Common myeloid progenitor, CD34-positive (primary cell): ENCODE measurements at places on chromosomes 5 and 9.

- peak; percentile 56 for DNase-seq
Observed at GRCh38 chr9:124011460-124012301, at the start of gene LHX2. TSS of gene LHX2 (plus strand) at chr9:124011768. CDS start at chr9:124012349, 581 bp downstream.

DNA sequence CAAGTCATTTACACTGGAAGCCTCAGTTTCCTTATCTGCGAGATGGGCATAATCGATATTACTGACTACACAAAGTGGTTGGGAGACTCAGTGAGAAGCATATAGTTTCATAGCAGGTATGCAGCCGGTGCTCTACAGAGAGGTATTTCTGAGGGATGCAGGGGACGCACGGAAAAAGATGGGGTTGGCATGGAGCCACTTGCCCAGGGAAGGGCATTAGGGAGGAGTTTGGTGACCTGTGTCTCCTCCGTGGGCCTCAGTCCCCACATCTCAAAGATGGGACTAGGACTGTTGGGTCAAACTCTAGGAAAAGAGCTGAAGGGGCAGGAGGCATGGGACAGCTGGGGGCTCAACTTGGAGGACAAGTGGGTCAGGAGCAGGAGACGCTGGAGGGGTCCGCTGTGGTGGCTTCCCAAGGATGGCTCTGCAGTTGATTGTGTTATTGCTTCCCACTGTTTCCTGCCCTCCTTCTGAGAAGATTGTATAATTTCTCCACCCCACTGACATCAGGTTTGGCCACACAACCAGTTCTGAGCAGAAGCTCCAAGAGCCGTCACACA is 158.6 kb upstream of the ALDH1B1 start:
- DNase-seq = no peak

- DNase-seq = no peak
Observed at GRCh38 chr5:136115183-136115865, 17.3 kb upstream of the SMAD5 start.

GRCh38 chr9:128893354-128893753 is 11.4 kb downstream of the LRRC8A start:
- DNase-seq = no peak

DNA sequence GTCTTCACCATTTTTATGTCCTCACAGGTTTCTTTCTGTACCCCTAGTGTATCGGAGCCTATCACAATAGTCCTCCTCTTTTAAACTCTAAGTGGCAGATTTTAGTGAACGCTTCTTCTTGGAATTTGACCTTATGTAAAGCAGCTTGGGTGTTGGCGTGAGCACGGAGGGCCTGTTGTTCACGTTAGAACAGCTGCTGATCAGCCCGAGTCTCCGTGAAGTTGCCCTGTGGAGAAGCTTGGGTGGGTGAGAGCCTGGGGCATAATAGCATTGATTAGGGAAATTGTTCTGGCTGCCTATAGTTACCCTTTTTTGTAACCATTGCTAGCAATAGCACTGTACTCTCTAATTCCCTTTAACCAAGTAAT is 167.0 kb upstream of the OTULINL start:
- DNase-seq = no peak

DNA sequence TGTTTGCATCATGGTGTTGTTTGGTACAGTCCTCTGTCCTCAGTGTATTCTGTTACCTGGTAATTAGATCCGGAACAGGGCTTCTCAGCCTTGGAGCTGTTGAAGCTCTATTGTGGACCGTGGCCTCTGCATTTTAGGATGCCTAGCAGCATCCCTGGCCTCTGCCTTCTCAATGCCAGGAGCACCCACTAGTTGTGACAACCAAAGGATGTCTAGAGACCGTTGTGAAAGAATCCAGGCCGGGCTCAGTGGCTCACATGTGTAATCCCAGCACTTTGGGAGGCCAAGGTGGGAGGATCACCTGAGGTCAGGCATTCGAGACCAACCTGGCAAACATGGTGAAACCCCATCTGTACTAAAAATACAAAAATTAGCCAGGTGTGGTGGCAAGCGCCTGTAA is 159.6 kb downstream of the CACNA1B start:
- DNase-seq = no peak

DNA sequence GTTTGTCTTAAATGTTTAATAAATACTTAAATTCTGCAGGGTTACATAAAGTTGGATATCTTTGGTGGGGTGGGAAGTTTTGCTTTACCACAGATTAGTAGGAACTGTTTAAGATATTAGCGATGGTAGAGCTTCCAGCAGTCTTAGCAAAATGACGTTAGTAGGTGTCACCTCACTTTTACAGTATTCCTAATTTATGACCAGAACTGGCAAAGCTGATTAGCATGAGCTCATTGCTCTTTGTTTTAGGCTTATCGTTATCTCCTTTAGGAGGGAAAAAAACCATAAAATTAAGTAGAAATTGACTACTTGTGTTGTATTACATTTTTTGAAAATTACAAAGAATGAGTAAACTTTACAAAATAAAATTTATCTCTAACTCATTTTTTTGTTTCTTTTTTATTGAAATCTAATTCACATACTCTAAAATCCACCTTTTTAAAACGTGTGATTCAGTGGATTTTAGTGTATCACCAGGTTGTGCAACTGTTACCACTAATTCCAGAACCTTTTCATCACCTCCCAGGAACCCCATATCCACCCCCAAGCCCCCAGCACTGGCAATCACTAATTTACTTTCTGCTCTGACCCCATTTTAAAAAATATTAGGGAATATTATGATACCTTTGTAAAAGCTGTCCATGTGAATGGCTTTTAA is 129.5 kb downstream of the TRIO start:
- no peak for DNase-seq

DNA sequence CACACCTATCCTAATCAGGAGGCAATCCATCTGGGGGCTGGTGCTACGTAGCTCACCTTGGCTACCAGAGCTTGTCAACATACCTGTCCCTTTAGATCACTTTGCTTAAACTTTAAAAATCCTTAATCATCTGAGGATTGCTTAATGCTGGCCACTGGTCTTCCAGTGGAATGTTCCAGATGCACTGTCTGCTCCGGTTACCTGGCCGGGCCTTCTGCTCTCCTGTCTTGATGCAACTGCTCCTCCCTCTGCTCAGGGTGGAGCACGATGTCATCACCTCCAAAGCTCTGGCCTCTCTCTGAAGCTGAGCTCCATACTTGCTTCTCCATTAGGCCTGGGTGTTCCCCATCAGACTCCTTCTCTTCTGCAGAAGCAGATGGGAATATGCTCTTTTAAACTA is 106.5 kb upstream of the OTULINL start:
- no peak for DNase-seq

DNA sequence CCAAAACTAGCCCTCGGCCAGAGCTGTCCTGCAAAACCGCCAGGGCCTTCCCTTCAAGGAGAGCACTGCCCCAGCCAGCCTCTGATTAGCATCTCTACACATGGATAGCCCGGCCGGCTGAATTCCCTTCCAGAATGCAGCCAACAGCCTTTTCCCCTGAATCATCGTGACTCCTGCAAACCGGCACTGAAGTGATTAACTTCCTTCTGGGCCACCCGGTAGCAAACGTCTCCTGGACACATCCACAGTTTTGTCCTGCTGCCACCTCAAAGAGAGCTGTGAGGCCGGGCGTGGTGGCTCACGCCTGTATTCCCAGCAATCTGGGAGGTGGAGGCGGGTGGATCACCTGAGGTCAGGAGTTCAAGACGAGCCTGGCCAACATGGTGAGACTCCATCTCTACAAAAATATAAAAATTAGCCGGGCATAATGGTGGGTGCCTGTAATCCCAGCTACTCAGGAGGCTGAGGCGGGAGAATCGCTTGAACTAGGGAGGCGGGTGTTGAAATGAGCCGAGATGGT is 21.1 kb upstream of the EEIG1 start:
- peak; percentile 60 for DNase-seq

DNA sequence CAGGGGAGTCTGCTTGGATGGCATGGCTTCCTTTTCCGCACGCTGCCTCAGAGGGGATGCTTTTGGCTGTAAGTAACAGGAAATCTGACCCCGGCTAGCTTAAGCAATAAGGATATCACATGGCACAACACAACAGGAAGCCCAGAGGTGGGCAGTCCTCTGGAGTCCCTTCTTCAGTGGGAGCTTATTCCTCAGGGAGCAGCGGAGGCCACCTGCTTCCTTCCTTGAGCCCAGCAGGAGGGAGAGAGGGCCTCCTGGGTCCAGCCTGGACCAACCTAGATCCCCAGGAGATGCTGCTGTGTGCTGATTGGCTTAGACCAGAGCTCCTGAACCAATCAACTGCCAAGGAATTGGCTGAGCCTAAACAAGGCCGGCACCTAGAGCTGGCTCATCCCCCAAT is 66.3 kb downstream of the C9orf50 start:
- no peak for DNase-seq

GRCh38 chr5:154242964-154243376 is 52.4 kb downstream of the GALNT10 start:
- DNase-seq = no peak

DNA sequence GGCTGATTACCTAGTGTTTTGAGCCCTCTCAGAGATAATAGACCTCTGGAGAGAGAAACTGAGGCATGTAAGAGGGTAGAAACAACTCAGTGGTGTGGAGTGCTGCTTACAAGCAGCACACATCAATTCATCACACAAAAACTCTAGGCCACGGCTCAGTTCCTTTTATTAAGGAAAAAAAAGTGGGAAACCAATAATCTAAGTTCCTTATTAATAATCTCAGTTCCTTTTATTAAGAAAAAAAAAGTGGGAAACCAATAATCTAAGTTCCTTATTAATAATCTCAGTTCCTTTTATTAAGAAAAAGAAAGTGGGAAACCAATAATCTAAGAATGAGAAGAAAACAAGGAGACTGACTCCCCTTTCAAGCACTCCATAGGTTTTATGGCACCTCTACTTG is 28.0 kb downstream of the TXNDC8 start:
- DNase-seq = no peak

DNA sequence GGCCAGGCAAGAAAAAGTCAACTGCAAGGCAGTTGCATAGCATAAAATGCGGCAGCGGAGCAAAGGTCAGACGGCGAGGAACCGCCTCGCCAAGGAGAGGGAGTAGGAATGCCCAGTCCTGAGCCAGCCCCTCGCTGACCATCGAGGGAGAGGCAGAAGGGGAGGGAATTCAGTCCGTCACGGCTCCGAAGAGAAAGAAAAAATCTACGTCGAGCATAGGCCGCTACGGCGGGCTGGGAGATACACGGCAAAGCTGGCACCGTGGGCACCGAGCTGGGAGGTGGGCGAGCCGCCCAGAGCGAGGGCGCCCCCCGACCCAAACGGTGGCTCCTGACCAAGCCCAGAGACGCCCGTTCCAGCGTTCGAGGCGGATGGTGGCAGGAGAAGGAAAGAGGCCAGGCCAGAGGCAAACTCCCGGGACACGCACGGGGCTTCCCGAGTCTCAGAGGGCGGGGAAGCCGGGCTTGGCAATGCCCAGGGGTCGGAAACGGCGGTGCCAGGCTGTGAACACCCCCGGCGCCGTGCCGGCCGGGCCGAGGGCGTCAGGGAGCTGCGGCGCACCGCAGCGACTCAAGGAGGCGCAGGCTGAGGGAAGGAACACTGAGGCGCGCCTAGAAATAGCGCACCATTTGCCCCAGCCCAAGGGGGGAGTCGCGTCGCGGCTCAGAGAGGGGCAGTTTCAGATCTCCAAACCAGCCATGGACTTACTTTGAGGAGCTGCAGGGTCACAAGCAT is 518 bp downstream of the SPRY4 start:
- DNase-seq = no peak

- no peak for DNase-seq
Observed at GRCh38 chr5:77633207-77633675, 5.3 kb downstream of the OTP start.

GRCh38 chr9:35814106-35814840 is 569 bp downstream of the HINT2 start:
- peak; percentile 54 for DNase-seq

DNA sequence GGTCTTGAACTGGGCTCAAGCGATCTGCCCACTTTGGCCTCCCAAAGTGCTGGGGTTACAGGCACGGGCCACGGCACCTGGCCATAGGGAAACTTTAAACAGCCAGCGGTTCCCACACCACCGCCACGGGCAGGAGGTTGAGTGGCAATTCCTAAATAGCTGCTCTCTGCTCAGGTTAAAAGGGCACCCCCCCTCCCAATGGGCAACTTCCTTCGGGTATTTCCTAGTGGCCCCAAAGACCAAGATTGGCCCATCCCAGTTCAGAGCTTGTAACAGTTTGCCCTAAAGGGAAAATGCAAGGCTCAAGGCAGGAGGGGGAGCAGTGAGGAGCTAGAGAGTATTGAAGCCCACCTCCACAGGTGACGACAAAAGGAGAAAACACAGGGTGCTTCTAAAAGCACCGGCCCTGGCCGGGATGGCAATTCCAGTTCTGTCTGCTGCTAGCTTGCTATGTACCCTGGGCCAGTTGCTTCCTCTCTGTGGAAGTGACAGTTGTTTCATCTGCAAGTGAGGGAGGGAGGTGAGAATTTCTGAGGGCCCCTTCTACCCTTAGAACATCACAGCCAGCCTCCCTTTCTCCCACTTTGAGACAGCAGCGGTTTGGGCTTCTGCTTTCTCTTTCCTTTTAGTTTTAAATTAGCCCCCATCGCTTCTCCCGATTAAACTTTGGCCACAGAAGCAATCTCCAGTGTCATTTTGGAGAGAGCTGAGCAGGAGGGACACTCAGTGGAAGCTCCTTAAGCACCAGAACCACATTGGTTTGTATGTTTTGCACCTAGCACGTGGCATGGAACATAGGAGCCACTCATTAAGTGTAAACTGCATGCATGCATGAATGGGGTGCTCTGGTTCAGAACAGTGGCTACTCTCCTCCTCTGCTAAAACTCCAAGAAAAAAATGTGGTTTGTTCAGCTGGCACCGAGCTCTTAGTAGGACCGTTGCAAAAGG is 17.3 kb upstream of the TNIP1 start:
- DNase-seq = no peak

- no peak for DNase-seq
Observed at GRCh38 chr9:97507428-97507984, 6.0 kb downstream of the TMOD1 start.

DNA sequence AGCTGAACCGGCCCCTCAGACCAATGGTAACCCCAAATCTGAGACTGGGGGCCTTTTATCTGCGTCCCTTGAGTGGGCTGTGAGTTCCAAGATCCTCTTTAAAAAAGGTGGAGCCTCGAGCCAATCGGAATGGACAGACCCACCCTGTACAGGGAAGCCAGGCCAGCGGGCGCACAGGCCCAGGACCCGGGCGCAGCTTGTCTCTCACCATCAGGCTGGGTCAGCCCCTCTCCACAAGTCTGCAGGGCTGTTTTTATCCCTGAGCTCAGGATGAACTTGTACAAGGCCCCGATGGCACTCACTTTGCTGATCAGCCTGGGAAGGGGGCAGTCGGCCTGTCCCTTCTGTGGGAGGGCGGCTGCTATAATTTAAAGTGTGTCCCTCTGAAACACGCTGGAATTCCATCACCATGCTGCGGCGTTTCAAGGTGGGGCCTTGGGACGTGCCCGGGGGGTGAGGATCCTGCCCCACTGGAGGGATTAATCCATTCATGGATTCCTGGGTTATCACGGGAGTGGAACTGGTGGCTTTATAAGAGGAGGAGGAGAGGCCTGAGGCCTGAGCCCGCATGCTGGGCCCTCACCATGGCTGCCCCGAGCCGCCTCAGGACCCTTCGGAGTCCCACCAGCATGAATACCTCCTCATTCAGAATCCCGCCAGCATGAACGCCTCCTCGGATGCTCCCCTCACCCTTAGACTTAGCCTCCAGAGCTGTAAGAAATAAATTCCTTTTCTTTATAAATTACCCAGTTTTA is 14.1 kb downstream of the EXD3 start:
- DNase-seq = no peak
